ENCODE measurements at places on chromosomes 2 and 18. TPM values are rescaled to one million over a fixed set of nuclear protein-coding genes. Genes with fewer than 3 reads are reported as not detected.

GRCh38 chr2:9710311-9710710 lies 79.5 kb upstream of the YWHAQ start:
- DNase-seq, result no peak

- no peak for DNase-seq
Measured at GRCh38 chr2:107137706-107138105, 251.7 kb upstream of the ST6GAL2 start.

GRCh38 chr2:168781191-168781817 lies 21.1 kb upstream of the NOSTRIN start:
- no peak for DNase-seq

The DNAJC5G gene
- total RNA-seq, result not detected

The CD8B gene
- 4.1 TPM for total RNA-seq

All from mucosa of gallbladder (tissue), 1 donor.